CD4-positive, CD25-positive, alpha-beta regulatory T cell (primary cell): ENCODE measurements at places on chromosomes 7 and 10.

- H3K36me3 ChIP-seq: no peaks in the 10 kb centered on the region
- no peak overlapping the region for H3K4me3 ChIP-seq
- H3K27ac ChIP-seq: no peak overlapping the region
- no peak for DNase-seq
- H3K27me3 ChIP-seq: peaks cover 5% of the 10 kb centered on the region
Measured at GRCh38 chr10:17961551-17962422, 10.1 kb downstream of the SLC39A12 start.

DNA sequence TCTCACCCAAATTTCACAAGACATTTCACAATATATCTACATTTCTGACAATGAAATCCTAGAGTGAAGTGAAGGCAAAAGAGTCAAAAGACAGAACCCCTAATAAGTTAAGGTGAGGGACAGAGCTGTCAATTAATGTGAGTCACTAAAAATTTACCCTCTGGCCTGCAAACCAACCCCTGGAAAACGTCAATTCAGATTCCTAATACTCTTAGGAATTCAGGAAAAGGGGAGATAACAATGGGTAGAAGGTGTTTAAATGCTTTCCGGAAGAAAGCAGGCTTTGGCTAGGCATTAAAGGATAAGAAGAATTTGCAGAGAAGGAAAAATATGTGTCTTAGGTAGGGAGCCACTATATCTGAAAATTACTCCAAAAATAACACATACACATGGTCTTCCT lies 299.6 kb downstream of the INHBA start:
- H3K36me3 ChIP-seq: no peaks in the 10 kb centered on the region
- DNase-seq: no peak
- H3K4me1 ChIP-seq: no peaks in the 10 kb centered on the region
- no peaks in the 10 kb centered on the region for H3K27me3 ChIP-seq
- no peak overlapping the region for H3K4me3 ChIP-seq
- no peak overlapping the region for H3K27ac ChIP-seq

DNA sequence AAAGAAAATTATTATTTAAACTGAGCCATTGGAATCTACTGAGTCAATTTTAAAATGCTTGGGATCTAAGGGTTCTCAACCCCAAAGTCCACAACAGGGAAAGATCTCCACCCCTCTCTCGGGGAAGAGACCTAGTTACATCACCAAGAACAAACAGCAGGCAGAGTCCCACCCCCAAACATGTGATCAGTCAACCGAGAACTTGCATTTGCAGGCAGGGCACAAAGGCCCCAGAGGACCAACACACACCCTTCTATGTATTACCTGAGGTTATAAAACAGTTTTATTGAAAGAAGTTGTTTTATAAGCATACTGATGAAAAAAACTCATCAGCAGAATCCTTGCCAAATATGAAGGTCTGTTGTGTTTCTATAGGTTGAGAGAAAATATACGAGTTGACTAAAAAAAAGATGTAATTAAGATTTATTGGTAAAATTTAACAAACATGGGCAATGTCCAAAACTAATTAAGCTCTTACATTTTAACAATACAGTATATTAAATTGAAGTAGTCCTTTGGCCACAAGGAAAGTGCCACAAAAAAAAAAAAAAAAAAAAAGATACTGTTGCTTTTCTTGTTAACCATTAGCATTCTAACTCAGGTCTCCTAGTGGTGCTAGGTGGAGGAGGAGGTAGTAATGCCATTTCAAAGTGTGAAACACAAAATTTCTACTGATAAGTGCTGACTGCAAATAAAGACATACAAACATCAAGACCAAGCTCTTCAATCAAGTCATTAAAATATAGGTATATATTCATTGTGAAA lies 975 bp upstream of the USP54 start:
- H3K4me1 ChIP-seq: peaks cover 16% of the 10 kb centered on the region
- no peak overlapping the region for H3K27ac ChIP-seq
- no peaks in the 10 kb centered on the region for H3K36me3 ChIP-seq

DNA sequence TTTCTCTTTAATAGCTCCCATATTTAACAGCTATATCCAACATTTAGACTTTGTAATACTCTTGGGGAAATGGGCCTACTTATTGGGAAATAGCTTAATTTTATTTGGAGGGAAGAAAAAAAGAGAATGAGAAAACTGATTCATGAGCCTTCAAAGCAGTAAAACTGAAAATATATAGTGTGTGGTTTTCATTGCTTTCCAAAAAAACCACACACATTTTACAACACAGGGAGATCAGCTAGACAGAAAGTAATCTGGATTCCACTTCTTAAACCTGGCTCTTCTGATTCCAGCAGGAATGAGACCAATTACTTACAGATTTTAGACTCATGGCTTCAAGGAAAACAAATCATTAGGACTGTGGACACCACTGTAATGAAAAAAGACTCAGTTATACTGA lies 48.7 kb downstream of the CH25H start:
- H3K27me3 ChIP-seq: peaks cover 4% of the 10 kb centered on the region
- H3K36me3 ChIP-seq: no peaks in the 10 kb centered on the region
- no peak overlapping the region for H3K27ac ChIP-seq
- peaks cover 3% of the 10 kb centered on the region for H3K4me1 ChIP-seq
- no peak for DNase-seq

GRCh38 chr10:72573079-72573478 lies 52.8 kb downstream of the MICU1 start:
- no peaks in the 10 kb centered on the region for H3K27me3 ChIP-seq
- no peak overlapping the region for H3K4me3 ChIP-seq
- H3K36me3 ChIP-seq: no peaks in the 10 kb centered on the region

- H3K36me3 ChIP-seq: no peaks in the 10 kb centered on the region
- no peak overlapping the region for H3K27ac ChIP-seq
- H3K27me3 ChIP-seq: no peaks in the 10 kb centered on the region
- DNase-seq: no peak
Measured at GRCh38 chr7:70630440-70630817, 501.5 kb upstream of the GALNT17 start.

DNA sequence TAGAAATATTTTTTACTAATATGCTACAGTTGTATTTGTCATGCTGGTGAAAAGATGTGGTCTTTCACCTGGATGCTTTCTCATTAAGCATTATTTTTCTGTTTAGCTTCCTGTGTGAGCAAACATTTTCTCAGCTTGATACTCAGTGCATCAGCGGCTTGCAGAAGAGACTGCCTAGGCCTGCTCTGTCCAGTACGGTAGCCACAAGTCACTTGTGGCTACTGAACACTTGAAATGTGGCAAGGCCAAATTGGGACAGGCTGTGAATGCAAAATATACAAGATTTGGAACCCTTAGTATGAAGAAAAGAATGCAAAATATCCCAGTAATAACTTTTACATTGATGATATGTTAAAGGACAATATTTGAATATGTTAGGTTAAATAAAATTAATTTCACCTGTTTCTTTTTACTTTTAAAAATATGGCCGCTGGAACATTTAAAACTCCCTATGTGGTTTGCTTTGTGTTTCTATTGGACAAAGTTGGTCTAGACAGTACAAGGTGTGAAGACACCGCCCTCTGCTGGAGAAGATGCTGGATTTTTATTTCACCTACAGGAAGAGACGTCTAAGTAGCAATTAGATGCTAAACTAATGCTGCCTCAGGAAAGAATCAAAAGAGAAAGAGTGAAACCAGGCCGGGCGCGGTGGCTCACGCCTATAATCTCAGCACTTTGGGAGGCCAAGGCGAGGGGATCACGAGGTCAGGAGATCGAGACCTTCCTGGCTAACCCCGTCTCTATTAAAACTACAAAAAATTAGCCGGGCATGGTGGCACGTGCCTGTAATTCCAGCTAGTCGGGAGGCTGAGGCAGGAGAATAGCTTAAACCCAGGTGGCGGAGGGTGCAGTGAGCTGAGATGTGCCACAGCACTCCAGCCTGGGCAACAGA lies 5.3 kb downstream of the SRGN start:
- peak overlapping the region; percentile 74 for H3K4me3 ChIP-seq
- peaks cover 34% of the 10 kb centered on the region for H3K4me1 ChIP-seq
- H3K36me3 ChIP-seq: peaks cover 14% of the 10 kb centered on the region
- H3K27me3 ChIP-seq: no peaks in the 10 kb centered on the region
- peak; percentile 89 for DNase-seq
- H3K27ac ChIP-seq: peak overlapping the region; percentile 99

DNA sequence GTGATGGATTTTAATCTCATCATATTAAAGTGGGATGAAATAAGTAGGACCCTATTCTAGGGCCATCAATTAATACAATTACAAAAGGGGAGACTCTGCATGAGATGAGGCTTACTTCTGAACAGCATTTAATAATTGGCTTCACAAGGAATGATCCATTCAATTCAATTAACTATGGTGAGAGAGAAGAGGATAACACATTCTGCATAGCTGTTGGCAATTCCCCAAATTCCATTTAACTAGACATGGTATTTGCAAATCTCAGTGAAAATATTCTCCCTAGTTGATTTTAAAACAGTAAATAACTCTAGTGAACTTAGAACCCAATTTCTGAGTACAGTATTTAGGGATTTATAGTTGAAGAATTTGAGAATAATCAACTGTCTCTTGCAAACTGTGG lies 145.3 kb downstream of the NOC3L start:
- no peak overlapping the region for H3K27ac ChIP-seq
- H3K27me3 ChIP-seq: no peaks in the 10 kb centered on the region
- no peaks in the 10 kb centered on the region for H3K36me3 ChIP-seq
- no peak for DNase-seq
- no peaks in the 10 kb centered on the region for H3K4me1 ChIP-seq

- peak overlapping the region; percentile 13 for H3K4me3 ChIP-seq
- H3K36me3 ChIP-seq: no peaks in the 10 kb centered on the region
- no peaks in the 10 kb centered on the region for H3K27me3 ChIP-seq
- no peak for DNase-seq
- peaks cover 20% of the 10 kb centered on the region for H3K4me1 ChIP-seq
Measured at GRCh38 chr10:29635711-29636144, 957 bp upstream of the SVIL start.

DNA sequence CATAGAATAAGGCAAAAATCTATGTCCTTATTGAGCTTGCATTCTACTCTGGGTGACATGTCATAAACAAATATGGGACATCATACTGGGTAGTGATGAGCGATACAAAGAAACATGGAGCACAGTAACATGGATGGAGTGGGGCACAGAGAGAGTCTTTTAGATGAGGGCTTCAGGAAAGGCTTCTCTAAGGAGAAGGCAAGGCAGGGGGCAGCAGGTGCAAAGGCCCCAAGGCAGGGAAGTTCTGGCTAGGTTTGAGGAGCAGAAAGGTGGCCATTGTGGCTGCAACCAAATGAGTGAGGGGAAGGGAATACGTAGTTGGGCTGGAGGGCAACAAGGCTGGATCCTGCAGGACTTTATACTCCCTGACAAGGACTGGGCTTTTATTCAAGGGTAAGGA lies 211.4 kb downstream of the HERPUD2 start:
- H3K27ac ChIP-seq: no peak overlapping the region
- no peaks in the 10 kb centered on the region for H3K4me1 ChIP-seq
- H3K36me3 ChIP-seq: no peaks in the 10 kb centered on the region
- DNase-seq: no peak

- DNase-seq: no peak
- H3K27ac ChIP-seq: no peak overlapping the region
- no peak overlapping the region for H3K4me3 ChIP-seq
- peaks cover 88% of the 10 kb centered on the region for H3K36me3 ChIP-seq
Measured at GRCh38 chr7:143300959-143301935, 13.1 kb downstream of the CASP2 start.
